ENCODE measurements at places on chromosomes 2 and 18. TPM values are rescaled to one million over a fixed set of nuclear protein-coding genes. Genes with fewer than 3 reads are reported as not detected.

DNA sequence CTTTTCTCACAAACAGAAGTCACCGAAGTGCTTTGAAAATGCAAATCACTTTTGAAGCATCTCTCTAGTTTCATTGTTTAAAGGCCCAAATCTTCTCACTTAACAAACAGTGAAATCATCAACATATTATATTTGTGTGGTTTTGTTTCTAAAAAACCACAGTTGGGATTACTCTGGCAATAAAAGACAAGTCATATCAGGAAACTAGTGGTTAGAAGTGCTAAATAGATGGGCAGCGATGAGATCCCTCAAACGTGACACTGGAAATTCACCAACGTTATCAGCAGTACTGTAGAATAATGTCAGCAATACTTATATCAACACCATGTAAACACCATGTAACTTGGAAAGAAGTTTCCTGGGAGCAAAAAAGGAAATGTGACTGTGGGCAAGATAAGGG is 893.5 kb downstream of the SUCLG1 start:
- no peak for DNase-seq

- peak; percentile 52 for DNase-seq
Measured at GRCh38 chr2:70094171-70094977, 7.1 kb downstream of the PCBP1 start.

The SIX2 gene
- not detected for total RNA-seq

GRCh38 chr18:49520661-49521145 is 33.7 kb upstream of the C18orf32 start:
- no peak for DNase-seq

DNA sequence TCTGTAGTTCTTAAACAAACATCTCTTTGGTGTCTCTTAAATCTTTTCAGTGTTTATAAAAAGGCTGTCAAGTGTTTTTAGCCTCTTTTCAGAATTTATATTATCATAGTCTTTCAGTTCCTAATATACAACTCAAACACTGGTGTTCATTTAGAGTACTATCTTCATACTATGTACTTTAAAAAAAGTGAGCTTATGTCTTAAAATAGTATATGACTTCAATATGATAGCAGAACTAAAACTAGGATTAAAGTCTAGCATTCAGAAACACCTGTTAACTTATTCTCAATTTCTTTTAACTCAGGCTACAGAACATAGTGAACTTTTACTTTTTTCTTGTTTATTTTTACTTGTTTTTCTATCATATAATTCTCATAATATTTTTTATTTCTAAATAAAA is 14.7 kb upstream of the IKZF2 start:
- no peak for DNase-seq

GRCh38 chr2:31258351-31258750 is 24.4 kb downstream of the EHD3 start:
- DNase-seq: no peak

- DNase-seq: no peak
Measured at GRCh38 chr2:229376866-229377265, 105.8 kb upstream of the PID1 start.

GRCh38 chr2:240644171-240644651 is 18.9 kb downstream of the GPR35 start:
- peak; percentile 30 for DNase-seq

- DNase-seq: no peak
Measured at GRCh38 chr2:45754131-45755010, 102.9 kb downstream of the PRKCE start.

GRCh38 chr2:19711470-19712372 is 190.1 kb downstream of the TTC32 start:
- no peak for DNase-seq

The DPYSL5 gene
- not detected for total RNA-seq

- no peak for DNase-seq
Measured at GRCh38 chr18:33239298-33239697, 201.2 kb downstream of the CCDC178 start.

The CRYBA2 gene
- total RNA-seq: not detected

- no peak for DNase-seq
Measured at GRCh38 chr2:127873707-127874303, 12.0 kb downstream of the AMMECR1L start.

GRCh38 chr2:57990118-57990725 is 56.4 kb upstream of the VRK2 start:
- no peak for DNase-seq

DNA sequence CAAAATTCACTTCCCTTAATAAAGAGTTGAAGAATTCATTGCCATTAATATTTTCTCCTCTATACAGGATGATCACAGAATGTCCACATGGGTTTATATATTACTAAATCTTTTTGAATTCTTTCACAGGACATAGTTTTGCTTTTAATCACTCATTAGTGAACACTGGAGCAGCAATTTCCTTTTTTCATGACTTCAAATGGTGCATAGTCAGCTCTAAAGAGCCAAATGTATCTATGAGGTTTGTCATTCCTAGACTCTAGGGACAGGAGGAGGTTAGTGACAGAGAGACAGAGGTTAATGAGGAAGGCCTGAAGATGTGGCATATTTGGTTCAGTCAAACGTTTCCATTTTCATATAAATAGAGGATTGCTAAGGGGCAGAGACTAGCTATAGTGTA is 111.8 kb downstream of the FSHR start:
- DNase-seq: no peak

- DNase-seq: no peak
Measured at GRCh38 chr2:100895402-100895801, 75.5 kb downstream of the NPAS2 start.

GRCh38 chr2:111091811-111092211 is 28.9 kb upstream of the BCL2L11 start:
- peak; percentile 51 for DNase-seq

The SLC30A3 gene
- total RNA-seq: 0.38 TPM

GRCh38 chr2:128801576-128801975 is 482.9 kb upstream of the HS6ST1 start:
- peak; percentile 9 for DNase-seq

- DNase-seq: no peak
Measured at GRCh38 chr2:83850071-83850725, 608.9 kb downstream of the SUCLG1 start.

DNA sequence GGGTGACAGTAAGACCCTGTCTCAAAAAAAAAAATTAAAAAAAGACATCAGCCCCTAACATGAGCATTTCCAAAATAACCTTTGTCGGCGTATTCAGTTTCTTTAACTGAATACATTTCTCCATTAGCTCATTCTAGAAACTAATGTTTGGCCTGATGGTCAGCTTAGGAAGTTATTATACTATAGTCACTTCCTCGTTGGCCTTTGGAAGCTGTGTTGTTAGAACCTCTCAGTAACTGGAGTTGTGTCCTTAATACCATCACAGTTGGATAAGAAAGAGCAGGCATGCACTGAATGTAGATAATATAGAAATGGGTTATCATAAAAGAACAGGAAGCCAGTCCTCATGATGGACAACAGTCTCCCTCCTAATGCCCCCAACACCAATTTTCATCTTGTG is 112.8 kb downstream of the ANTXR1 start:
- DNase-seq: no peak

DNA sequence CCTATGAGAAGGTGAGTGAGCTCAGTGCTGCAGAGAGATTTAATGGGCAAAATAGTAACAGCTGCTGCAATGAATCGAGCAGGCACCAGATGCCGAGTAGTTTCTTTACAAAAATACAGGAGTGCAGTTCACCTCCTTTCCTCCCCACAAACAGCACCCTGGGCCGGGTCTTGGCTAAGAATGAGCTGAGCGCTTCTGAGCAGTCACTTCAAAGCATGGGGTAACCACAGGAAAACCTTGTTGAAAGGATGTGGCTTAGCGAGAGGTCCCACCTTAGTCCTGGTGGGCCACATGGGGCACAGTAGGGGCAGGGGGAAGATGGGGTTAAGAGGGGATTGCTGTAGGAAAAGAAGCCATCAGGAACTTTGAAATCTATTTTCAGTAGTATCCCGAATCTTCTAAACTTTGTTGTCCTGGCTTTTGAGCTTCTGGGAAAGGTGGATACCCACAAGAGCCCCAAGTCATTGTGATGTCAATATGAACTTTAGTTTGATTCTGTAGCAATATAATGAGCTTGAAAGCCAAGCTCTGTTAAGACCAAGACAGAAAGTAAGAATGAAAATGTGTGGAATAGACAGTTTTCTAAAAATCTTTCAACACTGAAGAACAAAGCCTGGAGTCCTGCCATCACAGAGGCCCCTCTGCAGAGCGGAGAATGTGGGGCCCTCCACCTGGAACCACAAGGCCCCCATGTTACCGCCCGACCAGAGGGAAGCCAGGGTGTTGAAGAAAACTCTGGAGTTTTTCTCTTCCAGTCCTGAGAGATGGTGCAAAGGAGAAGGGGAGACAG is 101.0 kb upstream of the ZNF236 start:
- peak; percentile 93 for DNase-seq

DNA sequence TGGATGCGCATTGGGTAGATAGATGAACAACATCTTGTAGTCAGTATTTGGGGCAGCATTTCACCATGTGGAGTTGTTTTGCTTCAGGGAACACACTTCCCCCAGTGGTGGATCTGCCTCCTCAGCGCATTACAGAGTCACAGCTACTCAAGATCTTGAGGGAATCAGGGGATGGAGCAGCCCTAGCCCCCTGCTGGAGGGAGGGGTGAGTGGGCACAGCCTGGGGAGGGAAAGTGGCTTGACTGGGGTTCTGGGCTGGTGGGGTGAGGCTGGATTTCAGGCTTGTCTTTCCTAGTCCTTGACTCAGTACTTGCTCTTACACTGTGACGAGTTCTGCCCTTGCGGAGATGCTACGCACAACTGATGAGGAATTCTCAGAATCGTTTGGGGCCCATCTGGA is 271.0 kb upstream of the HS6ST1 start:
- peak; percentile 14 for DNase-seq

- DNase-seq: no peak
Measured at GRCh38 chr18:72468021-72468710, 76.0 kb downstream of the CBLN2 start.

The ARHGAP15 gene
- 101 TPM for total RNA-seq

GRCh38 chr2:205889114-205889513 is 196.9 kb downstream of the INO80D start:
- no peak for DNase-seq

The TUBA4B gene
- total RNA-seq: not detected

- no peak for DNase-seq
Measured at GRCh38 chr2:26612034-26612433, 29.1 kb downstream of the CIB4 start.

The ACVR1C gene
- 1.2 TPM for total RNA-seq

The SOX11 gene
- not detected for total RNA-seq

DNA sequence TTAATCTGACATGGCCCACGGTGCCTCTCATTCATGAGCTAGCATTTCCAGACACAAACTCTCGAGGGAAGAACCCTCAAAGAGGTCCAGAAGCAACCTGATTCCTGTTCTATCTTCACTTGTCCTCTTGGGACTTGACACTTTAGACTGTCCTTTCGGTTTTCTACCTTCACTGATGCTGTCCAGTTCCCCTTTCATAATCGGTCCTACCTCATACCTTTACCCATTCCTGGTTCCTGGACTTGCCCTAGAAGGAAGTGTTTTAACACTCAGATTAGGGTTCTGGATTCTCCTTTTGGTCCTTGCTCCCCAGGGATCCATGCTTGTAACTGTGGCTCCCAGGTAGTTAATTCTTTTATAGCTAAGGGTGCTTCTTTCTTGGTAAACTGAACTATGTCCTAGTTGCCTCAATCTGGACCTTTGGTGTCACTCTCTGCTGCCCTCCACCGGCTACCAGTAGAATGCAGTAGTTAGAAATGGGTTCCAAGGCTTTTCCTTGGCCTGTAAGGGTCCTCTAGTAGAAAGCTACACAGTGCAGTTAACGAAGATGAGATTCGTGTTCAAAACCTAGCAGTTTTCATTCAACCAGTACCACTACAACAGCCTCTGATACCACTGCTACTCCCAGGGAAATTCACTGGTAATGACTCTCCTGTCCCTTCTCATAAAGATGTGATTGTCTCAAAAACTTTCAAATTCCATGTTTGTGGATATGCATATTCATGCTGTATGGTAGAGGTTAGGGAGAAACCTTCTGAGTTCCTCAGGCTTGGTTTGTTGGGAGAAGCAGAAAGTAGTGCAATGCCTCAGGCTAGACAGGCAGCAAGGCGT is 178.1 kb upstream of the CYP26B1 start:
- DNase-seq: no peak

The LRP2 gene
- total RNA-seq: 0.44 TPM

The MOCOS gene
- 0.40 TPM for total RNA-seq

DNA sequence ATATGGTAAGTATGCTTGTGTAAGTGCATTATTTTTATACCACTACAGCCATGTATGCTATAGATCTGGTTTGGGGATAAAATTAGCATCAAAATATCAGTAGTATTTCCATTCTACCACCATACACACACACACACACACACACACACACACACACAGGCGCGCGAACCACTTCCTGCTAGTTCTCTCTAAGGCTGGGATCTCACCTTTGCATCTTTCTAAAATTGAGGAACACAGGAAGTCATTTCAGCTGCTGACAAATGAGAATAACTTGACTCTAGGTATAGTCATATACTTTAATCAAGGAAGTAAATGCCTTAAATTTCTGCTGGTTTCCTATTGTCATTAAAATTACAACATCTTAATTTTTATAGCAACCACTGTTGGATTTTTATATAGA is 72.5 kb downstream of the RBM43 start:
- DNase-seq: peak; percentile 48

- no peak for DNase-seq
Measured at GRCh38 chr18:10354241-10354811, 100.1 kb upstream of the APCDD1 start.

The SCN3A gene
- total RNA-seq: not detected

The CNTNAP5 gene
- not detected for total RNA-seq

The GCFC2 gene
- 27.0 TPM for total RNA-seq

GRCh38 chr2:105802587-105802986 is 57.9 kb downstream of the NCK2 start:
- DNase-seq: peak; percentile 72

The CYP27A1 gene
- not detected for total RNA-seq

- DNase-seq: peak; percentile 85
Measured at GRCh38 chr18:12327510-12328178, 19.6 kb downstream of the TUBB6 start.

DNA sequence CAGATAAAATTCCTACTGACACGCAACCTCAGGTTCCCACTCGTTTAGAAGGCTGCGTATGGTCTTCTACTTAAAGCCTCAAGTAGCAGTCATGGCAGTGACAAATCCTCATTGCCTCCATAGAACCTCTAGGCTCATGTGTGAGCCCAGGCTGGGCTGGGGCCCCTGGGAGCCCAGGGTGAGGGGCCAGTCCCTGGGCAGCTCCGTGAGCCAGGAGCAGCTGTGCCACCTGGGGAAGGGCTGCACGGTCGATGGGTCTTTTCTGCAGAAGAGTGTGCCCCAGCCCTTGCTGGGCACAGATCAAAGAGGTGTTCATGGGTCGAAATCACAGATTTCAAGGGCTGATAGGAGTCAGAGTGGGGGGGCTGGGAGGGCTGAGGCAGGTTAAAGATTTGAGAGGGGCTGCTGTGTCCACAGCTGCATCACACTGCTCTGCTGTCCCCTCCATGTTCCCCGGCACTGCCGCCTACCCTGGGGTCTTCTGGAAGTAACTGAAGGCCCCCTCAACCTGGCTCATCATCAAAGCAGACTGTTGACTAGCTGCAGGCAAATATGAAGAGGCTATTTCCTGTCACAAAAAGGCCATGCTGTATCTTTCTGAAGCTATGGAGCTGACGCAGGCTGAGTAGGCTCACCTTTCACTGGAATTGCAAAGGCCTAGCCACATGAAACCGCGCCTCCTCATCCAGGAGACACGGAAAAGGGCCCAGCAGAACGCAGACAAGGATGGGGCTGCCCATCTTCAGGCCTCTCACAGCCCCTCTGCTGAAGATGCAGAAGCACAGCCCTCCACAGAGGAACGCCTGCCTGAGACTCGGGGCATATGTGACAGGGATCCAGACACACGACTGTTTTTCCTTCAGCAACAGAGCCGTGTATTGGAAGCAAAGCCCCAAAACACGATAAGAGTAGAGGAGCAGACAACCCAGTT is 35.7 kb upstream of the ALPP start:
- no peak for DNase-seq
